H1 (cell line): ENCODE measurements at places on chromosomes 2 and 18.

DNA sequence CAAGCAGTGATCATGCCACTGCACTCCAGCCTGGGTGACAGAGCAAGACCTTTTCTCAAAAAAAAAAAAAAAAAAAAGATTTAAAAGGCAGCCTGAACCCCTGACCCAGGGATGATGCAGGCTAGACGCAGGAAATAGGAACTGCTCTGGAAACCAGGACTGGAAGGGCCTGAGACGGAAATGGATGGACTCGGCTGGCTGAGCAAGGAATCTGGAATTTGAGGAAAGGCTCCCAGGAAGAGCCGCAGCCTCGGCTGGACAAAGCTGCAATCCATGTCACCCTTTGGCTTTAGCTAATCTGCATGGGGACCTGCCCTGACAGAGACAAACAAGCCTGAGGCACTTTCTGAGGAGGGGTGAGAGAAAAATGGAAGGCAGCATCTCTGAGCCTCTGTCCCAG is 55.0 kb upstream of the DAPL1 start:
- no peak for DNase-seq

- no peak for DNase-seq
Observed at GRCh38 chr2:138059487-138060300, 95.4 kb downstream of the HNMT start.

- no peak for DNase-seq
Observed at GRCh38 chr2:226399006-226399405, 400.6 kb downstream of the IRS1 start.

DNA sequence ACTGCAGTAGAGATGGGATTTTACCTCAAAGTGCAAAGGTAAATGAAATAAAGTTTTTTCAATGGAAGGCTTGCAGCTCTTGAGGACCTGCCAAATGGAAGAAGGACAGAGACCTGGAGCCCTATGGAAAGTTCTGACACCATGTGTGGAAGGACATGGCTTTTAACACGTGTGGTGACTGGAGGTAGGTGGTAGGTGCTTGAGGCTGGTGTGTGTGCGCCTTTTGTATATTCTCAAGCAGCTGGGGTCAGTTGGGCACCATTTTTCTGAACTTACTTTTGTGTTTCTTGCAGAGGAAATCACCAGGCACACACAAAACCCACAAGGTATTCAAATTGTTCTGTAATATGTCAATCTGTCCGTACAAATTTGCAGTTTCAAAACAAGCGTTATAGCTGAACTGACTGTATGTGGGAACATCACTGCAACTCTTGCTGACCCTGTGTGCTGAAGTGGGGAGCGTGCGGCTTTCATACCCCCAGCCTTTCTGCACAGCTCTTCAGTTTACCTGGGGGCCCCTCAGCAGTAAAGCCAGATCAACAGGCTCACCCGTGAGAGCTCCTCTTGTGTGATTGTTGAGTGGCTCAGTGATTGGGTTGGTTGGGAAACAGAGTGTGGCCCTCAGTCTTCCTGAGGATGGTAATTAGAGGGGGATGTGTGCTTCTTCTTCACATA is 363 bp downstream of the GREB1 start:
- no peak for DNase-seq

DNA sequence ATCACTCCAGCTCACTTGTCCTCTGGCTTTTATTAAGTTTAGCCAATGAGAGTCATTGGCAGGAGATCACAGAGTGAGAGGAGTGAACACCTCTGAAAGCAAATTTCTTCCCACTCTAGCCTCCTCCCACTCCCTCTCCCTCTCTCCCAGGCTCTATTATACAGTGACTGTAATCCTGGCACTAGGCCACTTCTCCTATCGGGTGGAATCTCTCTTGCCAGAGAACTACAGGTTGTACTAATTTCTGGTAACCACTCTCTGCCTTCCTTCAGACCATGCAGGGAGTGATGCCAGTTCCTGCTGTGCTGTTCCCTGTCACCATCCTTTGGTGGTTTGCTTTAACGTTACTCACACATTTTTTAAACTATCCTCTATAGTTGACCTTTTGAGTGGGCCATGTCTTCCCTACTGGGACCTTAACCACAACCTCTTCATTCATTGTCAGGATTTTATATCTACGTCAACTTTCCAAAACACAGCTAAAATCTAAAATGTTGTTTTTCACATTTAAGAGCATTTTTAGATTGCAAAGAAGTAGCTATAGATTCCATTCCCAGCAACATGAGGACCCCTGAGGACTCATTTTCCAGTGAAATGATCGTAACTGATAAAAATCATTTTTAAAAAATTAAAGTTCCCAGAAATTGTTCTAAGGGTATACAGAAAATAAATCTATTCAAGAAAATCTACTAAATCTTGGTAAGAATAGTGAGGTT is 217.1 kb downstream of the MREG start:
- no peak for DNase-seq

DNA sequence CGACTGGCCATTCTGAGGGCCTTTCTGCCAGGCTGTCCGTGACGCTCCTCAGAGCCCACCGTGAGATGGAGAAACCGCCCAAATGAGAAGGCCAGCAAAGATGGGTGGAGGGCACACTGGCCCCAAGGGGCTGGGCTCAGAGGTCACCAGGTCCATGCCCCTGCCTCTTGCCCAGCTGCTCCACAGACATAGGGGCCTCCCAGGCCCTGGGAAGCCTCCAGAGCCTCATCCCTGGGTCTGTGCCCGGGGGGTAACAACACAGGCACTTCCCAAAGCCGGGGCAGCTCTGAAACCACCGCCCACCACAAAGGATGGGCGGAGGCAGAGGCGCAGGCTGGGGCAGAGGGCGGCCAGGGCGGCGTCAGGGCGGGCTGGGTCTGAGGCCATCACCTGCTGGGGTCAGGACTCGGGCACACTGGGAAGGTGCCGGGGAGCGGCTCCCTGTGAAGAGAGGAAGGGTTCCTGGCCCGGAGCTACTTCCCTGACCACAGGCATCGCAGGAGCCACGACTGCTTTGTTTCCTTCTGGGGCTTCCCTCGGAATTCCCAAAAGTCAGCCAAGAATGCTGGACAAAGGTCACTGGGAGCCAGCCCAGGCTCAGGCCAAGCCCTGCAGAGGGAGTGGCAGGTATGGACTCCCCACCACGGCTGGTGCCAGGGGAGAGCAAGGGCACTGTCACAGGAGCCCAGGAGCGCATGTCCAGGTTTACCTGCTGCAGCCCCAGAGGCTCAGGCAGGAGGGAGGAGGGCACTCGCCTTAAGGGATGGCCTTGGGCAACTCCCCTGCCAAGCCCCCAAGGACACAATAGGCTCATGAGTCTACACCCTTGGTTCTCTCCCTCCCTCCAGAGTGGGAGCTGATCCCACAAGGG is 9.4 kb downstream of the CYP26B1 start:
- no peak for DNase-seq

- no peak for DNase-seq
Observed at GRCh38 chr2:187614756-187615155, 60.5 kb upstream of the TFPI start.

- no peak for DNase-seq
Observed at GRCh38 chr2:42101206-42102023, 53.6 kb downstream of the PKDCC start.

- DNase-seq: no peak
Observed at GRCh38 chr2:68379184-68379708, 14.2 kb downstream of the PLEK start.

- no peak for DNase-seq
Observed at GRCh38 chr2:98477506-98477905, 32.8 kb downstream of the INPP4A start.

GRCh38 chr2:42074661-42075060 is 26.8 kb downstream of the PKDCC start:
- DNase-seq: no peak

DNA sequence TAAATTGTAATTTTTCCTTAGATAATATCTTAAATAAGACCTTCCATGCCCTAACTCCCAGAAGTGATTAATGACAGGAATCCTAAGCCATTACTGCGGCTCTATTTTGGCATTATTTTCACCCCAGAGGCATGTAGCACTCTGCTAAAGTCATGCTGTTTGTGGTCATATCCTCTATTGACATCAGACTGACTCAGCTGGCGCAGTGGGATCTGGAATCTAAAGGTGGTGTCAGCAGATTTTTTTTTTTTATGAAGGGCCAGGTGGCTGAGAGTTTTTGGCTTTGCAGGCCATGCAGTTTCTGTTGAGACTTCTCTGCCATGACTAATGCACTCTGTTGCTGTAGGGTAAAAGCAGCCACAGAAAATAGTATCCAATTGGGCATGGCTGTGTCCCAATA is 64.1 kb upstream of the ACVR1C start:
- no peak for DNase-seq

GRCh38 chr18:63578357-63578958 is 8.7 kb upstream of the SERPINB13 start:
- no peak for DNase-seq

- no peak for DNase-seq
Observed at GRCh38 chr2:174874085-174874484, 109.8 kb upstream of the CHRNA1 start.

GRCh38 chr18:11387880-11388279 is 221.5 kb upstream of the SLC35G4 start:
- no peak for DNase-seq

GRCh38 chr2:28403370-28403956 is 10.8 kb downstream of the FOSL2 start:
- DNase-seq: no peak
